Stimulated activated CD4-positive, alpha-beta T cell treated with anti-CD3 and anti-CD28 coated beads, Interleukin-1b, Interleukin-23, amount 100 ng/mL, for 1 hour (primary cell): ENCODE measurements at places on chromosomes 5 and 9.

GRCh38 chr9:98108531-98109031 lies 10.4 kb downstream of the TRIM14 start:
- DNase-seq: no peak

DNA sequence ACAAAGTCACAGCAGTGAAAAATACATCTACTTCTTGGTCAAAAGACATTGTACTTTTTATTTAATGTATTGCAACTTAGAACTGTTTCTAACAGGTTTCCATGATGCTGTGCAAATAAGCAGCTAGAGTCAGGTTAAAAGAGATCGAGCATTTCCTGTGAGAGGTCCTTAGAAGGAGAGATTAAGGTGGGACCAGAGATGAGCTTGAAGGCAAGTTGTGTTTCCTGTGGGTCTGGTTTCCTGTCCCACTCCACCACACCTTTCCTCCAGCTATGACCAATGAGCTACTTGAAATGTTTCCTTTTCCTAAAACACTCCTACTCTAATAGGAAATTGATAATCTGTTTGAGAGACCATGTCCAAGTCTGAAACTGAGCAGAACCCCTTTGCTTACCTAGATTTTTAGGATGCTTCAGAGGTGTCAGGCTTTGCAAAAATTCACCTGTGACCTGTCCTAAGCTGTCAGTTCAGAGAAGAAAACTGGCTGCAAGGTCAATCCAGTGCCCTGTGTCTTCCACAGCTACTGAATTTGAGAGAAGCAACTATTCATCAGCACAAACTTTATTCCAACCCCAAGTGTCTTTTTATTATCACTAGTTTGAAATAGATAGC lies 13.1 kb upstream of the RLN1 start:
- no peak for DNase-seq

DNA sequence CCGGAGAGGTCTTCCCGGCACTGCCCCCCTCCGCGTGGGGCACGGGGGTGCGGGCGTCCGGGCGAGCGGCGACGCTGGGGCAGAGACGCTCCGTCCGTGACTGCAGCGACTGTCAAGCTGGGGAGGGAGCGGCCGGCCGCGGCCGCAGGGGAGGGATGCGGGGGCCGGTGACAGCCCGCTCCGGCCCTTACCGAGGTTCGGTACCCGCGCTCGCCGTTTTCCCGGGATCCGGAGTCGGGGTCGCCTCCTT lies 400 bp downstream of the KDM4C start:
- DNase-seq: no peak

- no peak for DNase-seq
Measured at GRCh38 chr5:14873790-14874189, 2.2 kb upstream of the ANKH start.

GRCh38 chr5:149432911-149433401 lies 53.9 kb upstream of the IL17B start:
- no peak for DNase-seq

GRCh38 chr9:116504081-116504480 lies 183.0 kb upstream of the TRIM32 start:
- no peak for DNase-seq

GRCh38 chr9:95082401-95083084 lies 235.0 kb downstream of the FANCC start:
- DNase-seq: no peak

DNA sequence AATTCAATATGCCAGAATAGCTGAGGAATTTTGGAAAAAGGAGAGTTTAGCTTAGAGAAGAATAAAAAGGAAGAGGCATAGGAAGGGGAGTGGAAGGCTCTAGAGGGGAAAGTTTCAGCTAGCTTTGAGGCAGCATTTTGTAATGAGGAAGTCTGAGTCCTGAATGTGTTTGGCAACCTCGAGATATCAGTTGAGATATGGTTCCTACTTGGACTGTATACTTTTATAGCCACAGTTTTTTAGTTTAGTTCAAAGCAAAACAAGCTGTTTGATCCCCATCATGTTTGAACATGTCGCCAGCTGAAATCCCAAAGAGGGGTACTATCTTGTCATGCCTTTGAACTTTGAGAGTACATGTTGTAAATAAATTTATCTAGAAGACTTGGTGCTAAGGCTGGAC lies 559.0 kb upstream of the FTMT start:
- DNase-seq: no peak

GRCh38 chr9:114450181-114450580 lies 55.1 kb downstream of the WHRN start:
- DNase-seq: no peak

DNA sequence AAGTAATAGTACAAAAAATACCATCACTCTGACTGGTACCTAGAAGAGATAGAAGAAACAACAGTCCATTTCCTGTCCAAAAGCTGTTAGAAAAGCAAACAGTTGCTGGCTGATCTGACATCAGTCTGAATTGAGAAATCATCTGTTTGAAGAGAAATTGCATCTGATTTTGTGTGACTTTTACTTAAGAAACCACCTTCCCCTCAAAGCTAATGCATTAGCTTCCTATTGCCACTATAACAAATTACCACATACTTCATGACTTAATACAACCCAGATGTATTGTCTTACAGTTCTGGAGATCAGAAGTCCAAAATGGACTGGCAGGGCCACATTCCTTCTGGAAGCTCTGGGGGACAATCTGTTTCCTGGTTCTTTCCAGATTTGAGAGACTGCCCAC lies 385.9 kb upstream of the TLE4 start:
- no peak for DNase-seq

DNA sequence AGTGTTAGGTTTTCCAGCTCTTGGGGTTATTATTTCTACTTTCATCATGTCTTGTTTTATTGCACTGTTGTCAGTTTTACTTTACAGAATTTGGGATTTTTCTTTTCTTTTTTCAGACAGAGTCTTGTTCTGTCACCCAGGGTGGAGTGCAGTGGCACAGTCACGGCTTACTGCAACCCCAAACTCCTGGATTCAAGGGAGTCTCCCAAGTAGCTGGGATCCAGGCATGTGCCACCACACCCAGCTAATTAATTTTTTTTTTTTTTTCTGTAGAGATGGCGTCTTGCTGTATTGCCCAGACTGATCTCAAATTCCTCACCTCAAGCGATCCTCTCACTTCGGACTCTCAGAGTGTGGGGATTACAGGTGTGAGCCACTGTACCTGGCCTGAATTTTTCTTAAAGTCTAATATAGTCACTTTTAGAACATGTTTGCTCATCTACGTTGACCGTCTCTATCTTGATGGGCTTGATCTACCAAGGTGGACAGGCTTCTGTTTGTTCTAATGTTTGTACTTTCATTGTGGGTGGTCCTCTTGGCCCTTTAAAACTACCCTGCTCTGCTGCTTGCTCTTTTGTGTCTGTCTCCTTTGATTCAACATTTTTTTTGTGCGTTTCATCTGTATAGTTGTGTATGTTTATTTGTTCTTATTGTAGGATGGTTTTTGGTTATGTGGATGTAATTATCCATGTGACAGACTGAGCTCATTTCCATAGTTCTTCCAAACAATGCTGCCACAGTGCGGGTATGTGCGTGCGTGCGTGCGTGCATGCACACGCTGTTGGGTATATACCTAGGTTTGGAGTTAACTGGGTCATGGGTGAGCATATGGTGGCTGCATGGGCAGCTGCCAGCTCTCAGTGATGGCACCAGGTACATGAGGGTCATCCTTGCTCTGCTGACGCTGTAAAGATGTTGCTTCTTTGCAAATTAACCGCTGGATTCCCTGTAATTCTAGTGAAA lies 18.1 kb downstream of the PRRC2B start:
- no peak for DNase-seq

DNA sequence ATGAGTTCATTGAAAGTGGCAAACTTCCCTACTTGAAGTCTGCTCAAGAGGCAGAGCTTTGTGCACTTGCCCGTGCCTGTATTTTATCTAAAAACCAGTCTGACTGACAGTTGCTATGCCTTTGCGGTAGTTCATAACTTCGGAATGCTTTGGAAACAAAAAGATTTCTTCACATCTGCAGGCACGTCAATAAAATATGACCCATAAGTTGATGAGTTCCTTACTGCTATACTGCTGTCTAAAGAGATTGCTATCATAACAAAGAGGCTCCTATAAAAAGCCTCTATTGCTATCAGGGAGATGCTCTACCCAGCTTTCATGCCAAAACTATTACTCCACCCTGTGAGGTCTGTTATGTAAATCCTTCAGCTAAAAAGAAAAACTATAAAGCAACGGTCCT lies 25.4 kb upstream of the RNF20 start:
- DNase-seq: no peak

GRCh38 chr9:102778746-102779145 lies 216.4 kb upstream of the CYLC2 start:
- no peak for DNase-seq

DNA sequence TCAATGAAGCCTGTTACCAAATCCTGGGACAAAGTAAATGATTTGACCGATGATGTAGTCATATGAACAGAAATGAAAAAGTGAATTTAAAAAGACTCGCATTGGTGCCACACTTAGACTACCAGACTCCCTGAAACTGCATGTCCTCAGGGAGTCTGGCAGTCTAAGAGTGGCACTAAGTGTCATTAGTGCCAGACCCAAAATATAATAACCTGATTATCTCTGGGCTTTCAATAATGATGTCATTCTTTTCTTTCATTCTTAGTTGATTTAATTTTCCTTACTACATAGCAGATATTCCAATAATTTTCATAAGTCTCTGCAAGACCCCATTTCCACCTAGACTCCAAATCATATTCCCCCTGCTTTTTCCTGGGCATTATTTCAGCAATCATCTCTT lies 59.0 kb downstream of the OR2K2 start:
- DNase-seq: no peak

DNA sequence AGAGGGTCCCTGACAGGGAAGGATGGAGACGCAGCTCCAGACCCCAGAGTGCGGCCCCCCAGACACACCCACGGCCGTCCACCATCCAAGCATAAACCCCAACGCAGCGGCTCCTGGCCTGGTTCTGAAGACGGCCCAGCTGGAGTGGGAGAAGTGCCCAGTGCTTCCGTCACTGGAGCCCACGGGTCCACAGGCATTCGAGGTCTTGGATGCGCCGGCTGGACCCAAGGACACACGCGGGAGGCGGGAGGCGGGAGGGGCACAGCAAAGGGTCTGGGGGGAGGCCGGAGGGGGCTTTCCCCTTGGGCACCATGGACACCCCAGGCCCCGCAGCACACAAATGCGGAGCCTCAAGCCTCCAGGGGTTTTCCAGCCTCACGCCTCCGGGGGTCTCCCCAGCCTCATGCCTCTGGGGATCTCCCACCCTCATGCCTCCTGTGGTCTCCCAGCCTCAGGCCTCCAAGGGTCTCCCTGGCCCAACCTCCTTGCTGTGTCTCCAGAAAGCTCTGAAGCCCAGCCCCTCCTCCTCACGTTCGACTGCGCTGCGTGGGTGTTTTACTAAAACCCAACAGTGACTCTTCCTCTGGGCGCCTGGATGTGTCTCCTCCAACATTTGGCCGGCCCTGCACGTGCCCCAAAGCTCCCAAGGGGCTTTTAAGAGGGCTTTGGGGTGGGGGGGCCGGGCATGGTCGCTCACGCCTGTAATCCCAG lies 15.2 kb downstream of the EXD3 start:
- no peak for DNase-seq

DNA sequence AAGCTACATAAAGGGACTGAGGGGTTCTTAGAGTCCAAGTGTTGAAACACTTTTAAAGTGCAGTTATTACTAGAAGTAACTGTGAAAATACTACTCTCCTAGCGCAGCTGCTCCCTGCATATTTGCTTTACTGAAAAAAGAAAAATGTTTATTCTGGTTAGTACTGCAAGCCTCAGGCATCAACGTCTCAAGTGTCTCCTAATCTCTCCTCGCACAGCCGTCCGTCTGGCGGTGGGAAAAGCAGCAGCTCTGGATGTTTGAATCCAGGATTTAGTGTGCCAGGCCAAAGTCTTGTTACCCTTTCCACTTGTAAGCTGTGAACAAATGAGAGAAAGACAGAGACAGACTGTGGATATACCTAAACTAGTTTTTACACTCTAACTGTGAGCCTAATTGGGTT lies 31.1 kb downstream of the RORB start:
- no peak for DNase-seq

GRCh38 chr5:56676091-56676768 lies 139.1 kb upstream of the MAP3K1 start:
- DNase-seq: no peak

- no peak for DNase-seq
Measured at GRCh38 chr9:14027116-14027800, 286.7 kb downstream of the NFIB start.

GRCh38 chr5:174312270-174312617 lies 266.7 kb downstream of the NSG2 start:
- no peak for DNase-seq

DNA sequence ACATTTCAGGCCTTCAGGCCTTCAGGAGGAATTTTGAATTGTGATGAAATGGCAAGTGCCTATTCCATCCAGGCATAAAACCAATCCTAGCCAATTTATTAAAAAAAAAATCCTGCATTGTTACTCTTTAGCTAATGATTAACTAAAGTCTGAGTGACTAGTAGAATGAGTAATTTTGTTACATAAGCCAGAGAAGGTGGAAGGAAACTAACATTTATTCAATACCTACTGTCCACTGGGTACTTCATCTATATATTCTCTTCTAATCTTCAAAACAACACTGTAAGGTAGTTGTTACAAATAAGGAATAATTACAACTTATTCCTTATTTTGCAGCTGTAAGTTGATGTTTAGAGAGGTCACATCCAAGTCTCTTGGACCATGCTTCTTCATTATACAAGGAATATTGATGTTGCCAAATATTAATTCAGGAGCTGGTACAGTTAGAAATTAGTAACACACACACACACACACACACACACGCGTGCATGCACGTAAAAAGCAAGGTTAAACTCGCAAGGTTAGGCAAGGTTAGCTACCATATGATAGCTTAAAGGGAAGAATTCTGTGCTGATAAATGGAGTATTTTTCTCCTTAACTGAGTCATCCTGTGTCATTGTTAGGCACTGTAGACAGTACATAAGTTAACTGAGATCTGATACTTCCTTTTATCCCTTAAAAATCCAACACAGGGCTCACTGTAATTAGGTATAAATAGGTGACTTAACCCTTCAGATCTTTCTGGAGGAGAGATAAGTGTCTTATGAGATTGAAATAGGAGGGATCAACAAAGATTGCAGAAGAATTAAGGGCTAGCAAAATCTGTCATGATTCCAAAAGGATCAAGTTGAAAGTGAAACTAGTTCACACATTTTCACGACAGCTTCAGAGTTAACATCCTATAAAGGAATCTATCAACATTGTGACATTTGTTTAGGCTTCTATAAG lies 596.9 kb downstream of the PDE4D start:
- DNase-seq: no peak

DNA sequence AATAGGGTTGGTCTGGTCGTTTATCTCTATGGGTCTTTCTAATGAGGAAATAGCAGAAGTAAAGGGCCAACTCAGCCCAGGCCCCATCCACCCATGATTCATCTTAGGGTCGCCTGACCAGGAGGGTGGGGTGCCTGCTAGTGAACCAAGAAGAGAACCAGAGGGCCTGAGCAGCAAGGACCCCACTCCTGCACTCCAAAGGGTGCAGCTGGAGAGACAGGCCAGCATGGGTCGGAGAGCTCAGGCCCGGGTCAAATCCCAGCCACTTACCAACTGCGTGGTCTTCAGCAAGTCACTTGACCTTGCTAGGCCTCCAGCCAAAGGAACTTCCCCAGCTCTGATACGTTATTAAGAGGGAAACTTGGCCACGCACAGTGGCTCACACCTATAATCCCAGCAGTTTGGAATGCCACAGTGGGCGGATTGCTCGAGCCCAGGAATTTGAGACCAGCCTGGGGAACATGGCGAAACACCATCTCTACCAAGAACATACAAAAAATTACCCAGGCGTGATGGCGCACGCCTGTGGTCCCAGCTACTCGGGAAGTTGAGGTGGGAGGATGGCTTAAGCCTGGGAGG lies 4.3 kb downstream of the BBLN start:
- DNase-seq: no peak

- DNase-seq: no peak
Measured at GRCh38 chr5:151092762-151093161, 11.9 kb upstream of the TNIP1 start.
